Stimulated activated CD8-positive, alpha-beta memory T cell treated with anti-CD3 and anti-CD28 coated beads, Interleukin-15, amount 100 ng/mL, for 24 hours (primary cell): ENCODE measurements at places on chromosomes 5 and 9.

GRCh38 chr5:36635721-36636390, 29.4 kb downstream of the SLC1A3 start:
- no peak for DNase-seq

DNA sequence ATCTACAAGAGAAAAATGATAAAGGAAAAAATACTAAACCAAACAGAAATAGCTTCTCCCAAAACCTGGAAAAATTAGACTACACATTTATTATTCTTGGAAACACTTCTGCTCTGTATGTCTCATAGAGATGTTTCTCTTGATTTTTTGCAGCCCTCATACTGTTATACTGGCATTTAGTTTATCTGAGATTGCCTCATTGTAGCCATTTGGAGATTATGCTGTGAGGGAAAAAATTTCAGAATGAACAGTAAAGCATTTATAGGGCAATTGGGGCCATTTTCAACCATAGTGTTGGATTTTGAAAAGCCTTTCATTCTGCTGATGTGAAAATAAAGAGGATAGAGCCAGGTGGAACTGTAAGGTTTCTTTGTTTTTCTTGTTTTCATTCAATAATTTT, 441.8 kb upstream of the RIOK2 start:
- DNase-seq, result no peak

GRCh38 chr9:82761027-82761426, 301.9 kb downstream of the RASEF start:
- no peak for DNase-seq

DNA sequence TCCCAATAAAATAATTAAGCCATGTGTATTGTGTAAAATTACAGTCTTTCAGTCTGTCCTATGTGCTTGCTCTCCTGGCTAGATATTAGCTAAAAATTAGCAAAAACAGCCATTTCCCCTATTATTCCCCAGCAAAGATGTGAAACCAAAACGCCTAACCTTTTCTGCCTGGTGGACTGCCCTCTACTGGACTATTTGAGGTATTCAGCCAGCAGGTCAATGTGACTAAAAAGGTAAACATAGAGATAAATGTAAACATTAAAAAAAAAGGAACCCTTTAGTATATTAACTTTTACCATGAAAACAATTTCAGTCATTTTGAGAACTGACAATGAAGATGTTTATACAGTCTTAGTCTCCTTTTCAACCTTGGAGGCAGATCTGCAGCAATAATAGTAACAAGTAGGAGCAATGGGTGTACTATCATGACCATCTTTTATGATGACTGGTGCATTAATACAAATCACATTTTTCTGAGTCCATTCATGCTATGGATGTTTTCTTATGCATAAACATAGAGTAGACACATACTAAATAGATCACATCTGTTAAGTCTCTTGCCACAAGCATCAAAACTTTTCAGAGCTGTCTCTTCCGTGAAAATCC, 10.1 kb downstream of the ATG12 start:
- DNase-seq, result no peak

- no peak for DNase-seq
These were observed 1.9 kb downstream of the SNX18 start for GRCh38 chr5:54519509-54519876.

DNA sequence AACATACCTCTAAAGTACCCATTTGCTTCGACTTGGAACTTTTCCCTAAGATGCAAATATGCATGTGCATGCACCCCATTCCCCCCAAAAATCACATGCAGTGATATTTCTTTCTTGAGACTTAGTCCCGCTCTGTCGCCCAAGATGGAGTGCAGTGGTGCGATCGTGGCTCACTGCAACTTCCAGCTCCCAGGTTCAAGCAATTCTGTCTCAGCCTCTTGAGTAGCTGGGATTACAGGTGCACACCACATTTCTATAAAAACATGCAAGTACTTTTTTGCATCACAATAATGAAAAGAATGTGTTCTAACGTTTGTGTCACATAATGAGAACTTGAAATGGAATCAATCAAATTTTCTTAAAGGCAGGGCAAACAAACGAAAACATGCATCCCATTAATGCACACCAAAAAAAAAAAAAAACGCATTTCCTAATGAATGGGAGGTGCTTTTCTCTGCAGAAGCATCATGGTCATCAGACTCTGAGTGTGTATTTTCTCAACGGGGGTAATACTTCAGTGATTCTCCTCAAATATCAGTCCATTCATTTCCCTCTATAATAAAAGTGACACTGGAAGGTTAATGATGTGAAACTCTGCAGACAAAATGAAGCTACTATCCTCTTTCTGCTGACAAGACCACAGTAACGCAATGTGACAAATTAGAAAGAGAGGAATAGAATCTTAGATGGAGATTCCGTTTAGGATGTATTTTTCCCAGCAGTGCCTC, 389.4 kb downstream of the CTNND2 start:
- no peak for DNase-seq

GRCh38 chr5:78293851-78294247, 649 bp downstream of the AP3B1 start:
- DNase-seq, result no peak
